Mesothelial cell of epicardium (in vitro differentiated cells): ENCODE measurements at places on chromosomes 2 and 18. TPM values are rescaled to one million over a fixed set of nuclear protein-coding genes. Genes with fewer than 3 reads are reported as not detected.

- no peak overlapping the region for H3K4me3 ChIP-seq
- H3K27ac ChIP-seq: peak overlapping the region; percentile 81
- H3K36me3 ChIP-seq: peaks cover 2% of the 10 kb centered on the region
- peaks cover 8% of the 10 kb centered on the region for H3K4me1 ChIP-seq
- H3K27me3 ChIP-seq: no peaks in the 10 kb centered on the region
These were observed 37.2 kb upstream of the BIN1 start for GRCh38 chr2:127143841-127144782.

DNA sequence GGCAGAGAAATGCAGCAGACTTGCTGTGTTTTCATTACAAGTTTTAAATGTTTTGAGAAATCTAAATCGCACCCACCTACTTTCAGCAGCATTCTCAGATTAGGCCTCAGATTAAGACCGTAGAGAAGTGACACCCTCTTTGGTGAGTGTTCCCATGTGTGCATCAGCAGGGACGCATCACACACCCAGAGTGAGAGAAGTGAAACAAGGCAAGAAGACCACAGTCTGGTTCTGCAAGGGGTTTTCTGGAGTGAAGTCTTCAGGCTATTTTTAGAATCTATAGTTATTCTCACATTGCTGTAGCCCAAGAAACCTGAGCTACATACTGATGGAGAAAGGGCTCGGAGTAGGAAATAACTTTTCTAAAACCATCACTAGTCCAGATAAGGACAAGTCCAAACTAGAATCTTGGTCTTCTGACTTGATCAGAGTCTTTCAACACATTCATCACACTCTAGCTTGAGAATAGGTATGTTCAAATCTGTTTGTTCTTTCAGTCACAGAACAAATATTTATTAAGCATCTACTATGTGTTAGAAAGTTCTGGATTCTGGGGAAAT is 1216.6 kb upstream of the PIK3C3 start:
- no peak for DNase-seq
- no peaks in the 10 kb centered on the region for H3K27me3 ChIP-seq
- H3K27ac ChIP-seq: no peak overlapping the region
- H3K4me3 ChIP-seq: no peak overlapping the region
- H3K36me3 ChIP-seq: no peaks in the 10 kb centered on the region

GRCh38 chr2:162196638-162197037 is 44.6 kb upstream of the GCG start:
- H3K27me3 ChIP-seq: peaks cover 18% of the 10 kb centered on the region
- peaks cover 1% of the 10 kb centered on the region for H3K36me3 ChIP-seq
- H3K4me3 ChIP-seq: no peak overlapping the region
- no peak overlapping the region for H3K27ac ChIP-seq

GRCh38 chr2:201256082-201256481 is 4.3 kb upstream of the CASP8 start:
- H3K27ac ChIP-seq: no peak overlapping the region
- H3K4me1 ChIP-seq: peaks cover 25% of the 10 kb centered on the region
- no peaks in the 10 kb centered on the region for H3K27me3 ChIP-seq

GRCh38 chr18:159037-159652 is 788 bp downstream of the USP14 start:
- H3K27me3 ChIP-seq: peaks cover 4% of the 10 kb centered on the region
- H3K27ac ChIP-seq: peak overlapping the region; percentile 93
- no peak for DNase-seq
- peaks cover 17% of the 10 kb centered on the region for H3K4me1 ChIP-seq
- H3K4me3 ChIP-seq: peak overlapping the region; percentile 90

- H3K4me1 ChIP-seq: no peaks in the 10 kb centered on the region
- no peak overlapping the region for H3K27ac ChIP-seq
- DNase-seq: no peak
- H3K36me3 ChIP-seq: no peaks in the 10 kb centered on the region
- no peaks in the 10 kb centered on the region for H3K27me3 ChIP-seq
These were observed 370.2 kb downstream of the METTL4 start for GRCh38 chr18:2201036-2201600.

DNA sequence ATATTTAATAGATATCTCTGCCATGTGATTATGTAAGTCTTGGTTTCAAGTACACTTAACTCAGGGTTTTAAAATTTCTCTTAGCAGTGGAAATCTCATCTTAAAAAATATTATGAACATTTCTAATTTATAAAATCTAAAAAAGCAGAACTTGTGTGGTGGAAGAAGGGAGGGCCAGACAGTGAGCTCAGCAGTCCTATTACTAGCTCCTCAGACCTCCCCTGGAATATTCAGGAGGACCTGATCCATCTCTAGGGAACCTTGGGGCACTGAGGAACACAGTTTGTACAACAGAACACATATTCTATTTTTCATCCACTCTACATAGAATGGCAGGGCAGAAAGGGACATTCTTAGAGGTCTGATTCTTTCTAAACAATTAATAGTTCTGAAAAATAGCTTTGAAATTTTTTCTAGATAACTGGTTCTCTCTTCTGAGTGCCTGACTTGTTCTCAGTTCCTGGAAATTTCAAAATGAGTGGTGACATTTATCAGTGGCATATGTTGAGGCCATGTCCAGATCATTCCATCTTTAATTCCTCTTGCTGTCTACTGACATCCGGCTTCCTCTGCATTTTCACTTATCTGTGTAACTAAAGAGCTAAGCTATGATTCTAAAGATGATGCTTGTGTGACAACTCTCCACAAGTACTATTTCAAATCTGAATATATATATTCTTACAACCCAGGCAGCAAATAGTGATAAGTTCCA is 8.2 kb upstream of the MAP4K4 start:
- H3K36me3 ChIP-seq: no peaks in the 10 kb centered on the region
- no peaks in the 10 kb centered on the region for H3K27me3 ChIP-seq
- no peak overlapping the region for H3K4me3 ChIP-seq
- H3K4me1 ChIP-seq: peaks cover 8% of the 10 kb centered on the region

- no peaks in the 10 kb centered on the region for H3K36me3 ChIP-seq
- no peak overlapping the region for H3K4me3 ChIP-seq
- H3K27me3 ChIP-seq: no peaks in the 10 kb centered on the region
- H3K4me1 ChIP-seq: no peaks in the 10 kb centered on the region
These were observed 52.7 kb upstream of the TMEFF2 start for GRCh38 chr2:192247456-192247855.

DNA sequence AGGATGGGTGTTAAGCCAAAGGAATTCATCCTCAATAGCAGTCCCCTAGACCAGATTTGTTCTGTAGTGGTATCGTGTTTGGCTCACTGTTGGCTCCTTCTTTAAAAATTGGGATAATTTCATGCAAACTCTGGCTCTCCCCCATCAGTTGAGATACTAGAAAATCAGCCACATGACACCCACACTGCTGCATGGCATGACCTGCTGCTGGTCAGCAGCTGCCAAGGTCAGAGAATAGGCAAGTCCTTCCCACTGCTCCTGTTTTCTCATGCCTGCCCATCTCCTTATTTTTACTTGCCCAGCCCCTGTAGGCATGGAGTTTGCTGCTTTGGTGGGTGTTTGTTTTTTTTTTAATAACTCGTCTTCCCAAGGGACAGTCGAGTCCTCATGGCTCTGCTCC is 1.0 kb upstream of the SNRNP200 start:
- H3K27ac ChIP-seq: peak overlapping the region; percentile 98
- H3K36me3 ChIP-seq: peaks cover 25% of the 10 kb centered on the region
- H3K4me3 ChIP-seq: peak overlapping the region; percentile 99
- peaks cover 27% of the 10 kb centered on the region for H3K4me1 ChIP-seq
- DNase-seq: no peak

GRCh38 chr2:69464575-69464974 is 27.3 kb upstream of the NFU1 start:
- no peak overlapping the region for H3K27ac ChIP-seq
- H3K4me3 ChIP-seq: no peak overlapping the region
- peaks cover 26% of the 10 kb centered on the region for H3K36me3 ChIP-seq
- DNase-seq: no peak
- peaks cover 5% of the 10 kb centered on the region for H3K4me1 ChIP-seq

DNA sequence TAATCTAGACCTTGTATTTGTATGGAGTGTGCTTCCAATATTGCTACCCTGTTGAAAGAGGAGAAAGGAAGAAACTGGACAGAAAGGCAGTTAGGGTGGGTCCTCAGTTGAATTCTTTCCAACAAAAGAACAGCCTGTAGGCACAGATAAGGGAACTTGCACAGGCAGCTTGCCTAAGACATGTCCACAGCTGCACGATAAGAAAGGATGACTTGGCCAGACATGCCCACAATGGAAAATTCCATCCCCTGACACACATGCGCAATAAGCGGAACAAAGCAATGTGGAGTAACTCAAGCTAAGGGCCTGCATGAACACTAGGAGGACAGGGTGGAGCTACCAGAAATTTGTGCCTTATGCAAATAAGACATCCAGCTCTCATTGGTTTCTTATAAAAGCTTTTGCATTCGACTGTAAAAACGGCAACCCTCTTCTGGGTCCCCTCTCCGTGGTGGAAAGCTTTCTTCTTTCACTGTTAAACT is 1084.7 kb upstream of the NXPH2 start:
- H3K27ac ChIP-seq: no peak overlapping the region
- no peak overlapping the region for H3K4me3 ChIP-seq
- H3K4me1 ChIP-seq: no peaks in the 10 kb centered on the region
- H3K36me3 ChIP-seq: peaks cover 16% of the 10 kb centered on the region
- no peak for DNase-seq

DNA sequence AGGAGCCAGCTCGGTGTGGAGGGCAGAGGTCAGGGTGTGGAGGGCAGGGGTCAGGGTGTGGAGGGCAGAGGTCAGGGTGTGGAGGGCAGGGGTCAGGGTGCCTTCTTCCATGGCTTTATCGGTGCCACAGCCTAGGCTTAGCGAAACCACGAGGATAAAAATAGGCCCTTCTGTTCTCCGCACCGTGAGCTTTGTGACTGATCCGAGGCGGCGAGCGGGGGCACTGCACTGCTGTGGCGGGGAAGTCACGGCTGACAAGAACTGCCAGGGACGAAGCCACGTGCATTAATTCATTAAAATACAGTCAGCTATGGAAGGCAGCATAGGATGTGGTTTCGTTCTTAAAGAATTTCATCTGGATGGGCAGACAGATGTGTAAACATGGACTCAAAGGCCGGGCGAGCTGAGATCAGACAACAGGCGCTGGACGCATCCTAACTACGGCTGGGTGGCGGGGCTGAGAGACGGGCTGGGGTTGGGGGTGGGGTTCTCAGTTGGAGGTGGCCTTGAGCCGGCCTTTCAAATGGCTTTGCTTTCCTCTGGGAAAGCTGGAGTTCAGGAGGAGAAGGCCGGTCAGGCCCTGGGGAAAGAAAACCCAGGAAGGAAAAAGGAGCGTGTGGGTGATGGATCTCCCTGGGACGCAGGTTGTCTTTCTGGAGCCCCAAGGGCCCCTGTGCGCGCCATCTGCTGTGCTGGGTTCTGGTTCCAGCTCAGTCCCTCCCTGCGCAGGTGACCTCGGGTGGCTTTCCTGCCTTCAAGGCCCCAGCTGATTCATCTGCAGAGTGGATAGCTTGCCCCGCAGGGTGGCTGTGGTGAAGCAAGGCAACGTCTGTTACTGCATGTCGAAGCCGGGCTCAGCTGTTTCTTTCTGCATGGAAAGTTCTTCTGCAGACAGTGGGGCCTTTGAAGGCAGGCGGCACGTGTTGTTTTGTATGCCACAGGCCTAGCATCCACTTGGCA is 958 bp upstream of the ALLC start:
- no peak for DNase-seq
- no peaks in the 10 kb centered on the region for H3K36me3 ChIP-seq
- H3K4me1 ChIP-seq: peaks cover 31% of the 10 kb centered on the region
- no peak overlapping the region for H3K4me3 ChIP-seq

- H3K27me3 ChIP-seq: no peaks in the 10 kb centered on the region
- peak overlapping the region; percentile 100 for H3K4me3 ChIP-seq
- H3K27ac ChIP-seq: peak overlapping the region; percentile 100
- no peak for DNase-seq
- H3K4me1 ChIP-seq: peaks cover 50% of the 10 kb centered on the region
These were observed 2.1 kb downstream of the MARCHF7 start for GRCh38 chr2:159714247-159714930.

DNA sequence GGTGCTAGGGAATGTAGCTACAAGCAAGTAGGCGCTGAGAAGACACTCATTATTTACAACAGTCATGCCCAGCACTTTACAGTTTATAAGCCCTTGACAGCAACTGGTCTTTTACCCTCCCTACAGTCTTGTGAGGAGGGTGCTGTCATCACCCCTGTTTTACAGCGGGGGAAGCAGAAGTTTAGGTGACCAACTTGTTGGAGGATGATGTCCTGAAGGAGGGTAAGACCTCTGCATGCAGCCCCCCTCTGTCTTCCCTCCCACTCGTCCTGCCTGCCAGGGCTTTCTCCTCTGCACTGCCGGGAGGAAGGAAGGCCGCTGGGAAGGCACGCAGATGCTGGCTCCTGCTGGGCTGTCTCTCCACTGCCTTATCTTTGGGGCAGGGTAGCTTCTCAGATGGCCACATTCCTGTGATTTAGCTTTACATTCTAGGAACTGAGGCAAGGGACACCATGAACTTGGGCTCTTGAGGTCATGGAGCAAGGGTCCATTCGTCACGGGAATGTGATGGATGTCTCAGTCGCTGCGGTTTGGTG is 972 bp downstream of the IL1R1 start:
- peaks cover 2% of the 10 kb centered on the region for H3K27me3 ChIP-seq
- peak overlapping the region; percentile 85 for H3K27ac ChIP-seq
- H3K4me1 ChIP-seq: peaks cover 37% of the 10 kb centered on the region
- no peak for DNase-seq
- H3K36me3 ChIP-seq: peaks cover 5% of the 10 kb centered on the region
- peak overlapping the region; percentile 78 for H3K4me3 ChIP-seq

- H3K4me3 ChIP-seq: no peak overlapping the region
- H3K27ac ChIP-seq: no peak overlapping the region
- H3K4me1 ChIP-seq: peaks cover 4% of the 10 kb centered on the region
- H3K27me3 ChIP-seq: no peaks in the 10 kb centered on the region
- H3K36me3 ChIP-seq: no peaks in the 10 kb centered on the region
- DNase-seq: no peak
These were observed 930.6 kb downstream of the LRP1B start for GRCh38 chr2:141200191-141200590.

DNA sequence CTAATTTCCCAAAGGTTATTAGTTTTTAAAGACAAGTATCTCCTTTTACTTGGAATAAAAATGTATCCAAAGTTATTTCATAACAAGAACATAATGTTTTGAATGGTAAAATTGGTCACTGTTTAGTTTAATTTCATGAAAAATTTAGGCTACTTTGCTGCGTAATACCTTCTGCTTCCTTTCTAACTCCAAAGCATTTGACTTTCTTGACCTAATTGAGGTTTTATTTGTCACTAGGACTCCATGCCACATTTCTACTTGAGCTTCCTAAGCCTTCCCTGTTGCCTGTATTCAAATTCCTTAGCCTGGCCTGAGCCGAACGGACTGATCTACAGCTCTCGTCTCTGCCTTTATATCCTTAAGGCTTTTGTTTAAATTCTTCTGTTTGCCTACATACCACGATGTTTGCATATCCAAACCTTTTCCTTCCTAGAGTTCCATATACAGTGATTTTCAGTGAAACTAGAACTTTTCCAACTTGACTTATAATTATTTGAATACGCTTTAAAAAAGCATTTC is 25.1 kb downstream of the ARMC9 start:
- no peak overlapping the region for H3K4me3 ChIP-seq
- no peaks in the 10 kb centered on the region for H3K27me3 ChIP-seq
- peak overlapping the region; percentile 94 for H3K27ac ChIP-seq
- H3K4me1 ChIP-seq: peaks cover 27% of the 10 kb centered on the region
- DNase-seq: no peak

GRCh38 chr18:23159344-23159743 is 24.1 kb downstream of the CABLES1 start:
- peak overlapping the region; percentile 78 for H3K27ac ChIP-seq
- H3K36me3 ChIP-seq: no peaks in the 10 kb centered on the region
- H3K4me3 ChIP-seq: no peak overlapping the region
- no peak for DNase-seq

TLX2 gene
- 0.18 TPM in 1 of 3 replicates, not detected in the others for total RNA-seq

PDE11A gene
- total RNA-seq: 22.9 to 25.6 TPM (median 23.9 TPM) in 3 replicates

MROH2A gene
- total RNA-seq: not detected in 3 replicates

RAB6D gene
- total RNA-seq: not detected in 3 replicates

MEP1B gene
- total RNA-seq: 0.18 TPM in 1 of 3 replicates, not detected in the others

LIPG gene
- total RNA-seq: 22.3 to 26.0 TPM (median 25.7 TPM) in 3 replicates

UGT1A10 gene
- total RNA-seq: not detected in 3 replicates

MRPL33 gene
- 48.3 to 54.5 TPM (median 54.4 TPM) in 3 replicates for total RNA-seq

TUBA4B gene
- total RNA-seq: not detected in 3 replicates
